Small intestine (tissue), 16 donors: ENCODE measurements at places on chromosomes 3 and 15. TPM values are rescaled to one million over a fixed set of nuclear protein-coding genes. Genes with fewer than 3 reads are reported as not detected.
A peak's percentile ranks its signal among the peaks of the same experiment; 100 is the strongest.

PDE12 gene
- 4.1 TPM for polyA plus RNA-seq

- no peak for DNase-seq
Measured at GRCh38 chr3:133443649-133444422, 44.0 kb downstream of the BFSP2 start.

DNA sequence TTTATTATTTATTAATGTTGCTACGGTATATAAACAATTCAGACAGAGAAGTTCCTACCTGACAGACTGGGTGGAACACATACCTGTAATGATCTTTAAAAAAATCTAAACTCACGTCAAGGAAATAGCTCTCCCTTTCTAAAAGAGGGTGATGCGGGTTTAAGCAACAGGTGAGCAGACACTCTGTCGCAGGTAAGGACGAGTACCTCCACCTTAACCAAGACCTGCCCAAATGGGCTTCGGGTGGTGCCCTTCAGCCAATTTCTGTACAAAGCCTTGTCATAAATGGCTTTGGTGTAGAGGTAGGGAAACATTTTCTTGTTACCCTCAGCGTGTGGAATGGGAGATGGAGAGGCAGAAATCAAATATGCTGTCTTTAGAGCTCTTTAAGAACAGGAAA, 67.0 kb downstream of the CHSY1 start:
- no peak for DNase-seq

DNA sequence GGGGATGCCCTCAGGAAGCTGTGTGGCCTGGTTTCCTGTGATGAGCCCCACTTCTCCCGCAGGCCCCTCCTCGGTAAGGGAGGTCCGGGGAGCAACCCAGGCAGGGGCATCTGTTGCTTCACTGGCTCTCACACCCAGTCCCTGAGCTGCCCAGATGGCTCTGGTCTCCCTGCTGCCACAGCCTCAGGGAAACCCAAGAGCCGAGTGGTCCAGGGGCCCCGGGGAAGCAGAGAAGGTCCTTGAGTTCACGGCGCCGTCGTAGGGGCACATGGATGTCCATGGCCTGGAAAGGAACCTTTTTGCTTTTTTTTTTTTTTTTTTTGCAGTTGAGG, 13.3 kb upstream of the LRRC15 start:
- no peak for DNase-seq

- DNase-seq: no peak
Measured at GRCh38 chr15:77722759-77723460, 90.2 kb upstream of the LINGO1 start.

GRCh38 chr3:16295298-16295890, 30.4 kb downstream of the OXNAD1 start:
- no peak for DNase-seq

ARRDC4 gene
- 35.2 TPM for polyA plus RNA-seq

GRCh38 chr15:100918034-100918689, 995 bp upstream of the LRRK1 start:
- DNase-seq: peak; percentile 82

DNA sequence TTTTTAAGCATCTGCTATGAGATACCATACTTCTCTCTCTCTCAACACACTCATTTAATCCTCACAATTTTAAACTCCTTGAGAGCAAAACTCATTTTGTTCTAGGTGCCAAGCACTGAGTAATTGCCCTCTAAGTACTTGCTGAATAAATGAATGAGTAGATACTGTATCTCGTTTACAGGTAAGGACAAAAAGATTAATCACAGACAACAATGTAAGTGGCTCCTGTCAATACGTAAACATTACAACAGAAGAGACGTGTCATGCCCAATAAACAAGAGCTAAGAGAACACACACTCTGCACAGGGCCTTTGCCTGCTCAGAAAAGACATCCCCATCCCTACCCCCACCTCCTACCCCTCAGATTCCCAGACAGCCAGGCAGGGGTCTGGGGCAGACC, 59.8 kb downstream of the CHSY1 start:
- no peak for DNase-seq

GRCh38 chr3:178969004-178969700, 102.5 kb downstream of the ZMAT3 start:
- no peak for DNase-seq

DNA sequence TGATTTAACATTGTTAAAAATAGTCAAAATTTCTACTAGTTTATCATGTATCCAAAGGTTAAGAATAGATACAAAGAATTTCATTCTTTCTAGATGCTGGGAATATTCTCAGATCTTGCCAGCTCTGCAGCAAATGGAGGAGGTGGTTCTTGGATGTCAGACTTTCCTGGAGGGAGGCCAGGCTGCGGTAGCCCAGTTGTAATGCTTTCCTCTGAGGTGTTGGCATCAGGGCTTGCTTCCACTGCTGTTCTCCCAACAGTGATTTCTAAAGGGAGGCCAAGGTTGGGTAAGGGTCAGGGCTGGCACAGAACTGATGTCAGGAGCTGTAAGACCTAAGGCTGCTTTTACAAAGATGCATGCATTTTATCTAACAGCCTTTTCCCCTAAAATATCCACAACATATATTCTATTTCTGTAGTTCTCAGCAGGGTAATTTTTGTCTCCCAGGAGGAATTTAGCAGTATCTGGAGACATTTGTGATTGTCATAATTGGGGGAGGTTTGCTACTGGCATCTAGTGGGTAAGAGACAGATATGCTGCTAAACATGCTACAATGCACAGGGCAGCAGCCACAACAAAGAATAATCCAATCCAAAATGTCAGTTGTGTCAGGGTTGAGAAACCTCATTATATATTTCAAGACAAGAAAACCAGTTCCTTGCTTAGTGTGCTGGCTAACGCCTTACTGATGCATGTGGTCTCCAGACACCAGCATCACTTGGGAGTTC, 42.0 kb upstream of the SPTSSB start:
- DNase-seq: no peak

DNA sequence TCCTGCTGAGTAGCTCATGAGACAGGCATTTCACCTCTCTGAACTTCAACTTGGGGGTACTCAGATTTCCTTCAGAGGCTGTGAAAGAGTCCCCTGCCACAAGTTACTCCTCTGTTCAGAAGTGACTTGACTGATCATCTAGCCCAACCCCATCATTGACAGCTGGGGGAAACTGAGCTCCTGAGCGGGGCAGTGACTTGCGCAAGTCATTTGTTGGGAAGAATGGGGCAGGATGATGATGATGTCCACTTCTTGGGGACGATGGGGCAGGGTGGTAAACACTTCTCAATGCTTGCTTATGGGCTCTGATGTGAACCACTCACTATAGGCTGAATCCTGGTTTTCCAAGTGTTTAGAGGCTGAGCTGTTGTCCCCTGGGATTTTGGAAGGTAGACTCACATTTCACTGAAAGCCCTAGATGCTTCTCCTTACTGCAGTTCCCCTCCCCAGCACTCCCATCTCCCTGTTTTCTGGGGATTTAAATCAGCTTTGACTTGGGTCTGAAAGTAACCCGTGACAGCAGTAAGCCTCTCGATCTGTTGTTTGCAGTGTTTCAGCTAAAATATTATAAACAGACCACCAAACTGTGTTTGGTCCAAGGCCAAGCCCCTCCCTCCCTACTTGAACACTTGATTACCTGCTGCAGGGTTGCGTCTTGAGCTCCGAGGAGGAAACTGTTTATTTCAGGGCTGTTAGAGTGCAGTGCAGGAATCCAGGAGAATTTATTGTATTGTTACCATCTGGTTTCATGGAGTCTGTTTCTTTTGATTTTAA, 25.1 kb downstream of the SMAD3 start:
- no peak for DNase-seq

BLM gene
- polyA plus RNA-seq: 1.6 TPM

GRCh38 chr15:39054128-39054732, 489.6 kb upstream of the RASGRP1 start:
- no peak for DNase-seq

GRCh38 chr3:3851621-3852323, 52.5 kb downstream of the LRRN1 start:
- DNase-seq: no peak

DNA sequence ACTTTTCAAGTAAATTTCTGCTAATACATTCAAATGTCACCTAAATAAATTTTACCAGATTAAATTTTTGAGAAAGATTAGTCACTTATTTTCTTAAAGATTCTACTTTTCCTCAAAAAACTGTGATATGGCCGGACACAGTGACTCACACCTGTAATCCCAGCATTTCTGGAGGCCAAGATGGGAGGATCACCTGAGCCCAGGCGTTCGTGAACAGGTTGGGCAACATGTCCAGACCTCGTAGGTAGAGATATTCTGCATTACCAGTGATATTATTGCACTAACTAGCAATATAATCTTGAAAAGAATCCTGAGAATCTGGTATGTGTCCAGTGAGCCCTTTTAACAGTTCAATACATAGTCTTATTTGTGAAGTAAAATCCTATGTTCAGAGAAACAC, 61.7 kb downstream of the CBLB start:
- no peak for DNase-seq

DNA sequence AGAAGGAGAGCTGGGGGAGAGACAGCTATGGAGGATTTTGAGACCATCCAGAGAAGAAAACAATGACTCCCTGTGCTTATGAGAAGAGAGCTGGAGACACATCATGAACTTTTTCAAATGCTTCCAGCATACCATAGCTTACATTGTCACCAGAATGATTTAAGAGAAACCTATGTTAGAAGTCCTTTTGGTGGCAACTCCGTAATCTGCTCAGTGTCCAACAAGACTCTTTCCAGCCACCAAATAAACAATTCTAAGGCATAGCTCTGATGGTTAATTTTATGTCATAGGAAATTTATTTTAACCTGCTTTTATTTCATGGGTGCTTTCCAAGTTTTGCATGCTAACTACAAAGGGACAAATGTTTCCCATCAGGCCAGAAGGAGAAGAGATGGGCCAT, 200.3 kb upstream of the MCTP2 start:
- no peak for DNase-seq

- DNase-seq: no peak
Measured at GRCh38 chr15:85700767-85701166, 94.0 kb downstream of the KLHL25 start.

KLHL18 gene
- polyA plus RNA-seq: 8.8 TPM

BTLA gene
- 0.67 TPM for polyA plus RNA-seq

CASR gene
- polyA plus RNA-seq: 1.7 TPM

DNA sequence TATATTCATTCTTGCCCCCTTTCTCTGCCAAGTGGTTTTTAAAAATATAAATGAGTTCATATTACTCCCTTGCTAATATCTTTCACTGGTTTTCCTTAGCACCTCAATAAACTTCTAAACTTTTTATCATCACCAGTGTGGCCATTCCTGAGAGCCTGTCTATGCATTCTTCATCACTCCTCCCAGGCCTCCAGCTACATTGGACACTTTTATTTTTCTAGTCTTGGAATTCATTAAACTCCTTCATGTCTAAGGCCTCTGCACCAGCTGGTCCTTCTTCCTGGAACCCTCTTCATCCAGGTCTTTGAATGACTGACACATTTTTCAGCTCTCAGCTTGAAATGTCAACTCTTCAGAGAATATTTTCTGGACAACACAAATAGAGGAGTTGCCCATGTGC, 120.4 kb upstream of the P2RY1 start:
- no peak for DNase-seq

- DNase-seq: no peak
Measured at GRCh38 chr3:82633319-82633718, 871.9 kb upstream of the GBE1 start.

DNA sequence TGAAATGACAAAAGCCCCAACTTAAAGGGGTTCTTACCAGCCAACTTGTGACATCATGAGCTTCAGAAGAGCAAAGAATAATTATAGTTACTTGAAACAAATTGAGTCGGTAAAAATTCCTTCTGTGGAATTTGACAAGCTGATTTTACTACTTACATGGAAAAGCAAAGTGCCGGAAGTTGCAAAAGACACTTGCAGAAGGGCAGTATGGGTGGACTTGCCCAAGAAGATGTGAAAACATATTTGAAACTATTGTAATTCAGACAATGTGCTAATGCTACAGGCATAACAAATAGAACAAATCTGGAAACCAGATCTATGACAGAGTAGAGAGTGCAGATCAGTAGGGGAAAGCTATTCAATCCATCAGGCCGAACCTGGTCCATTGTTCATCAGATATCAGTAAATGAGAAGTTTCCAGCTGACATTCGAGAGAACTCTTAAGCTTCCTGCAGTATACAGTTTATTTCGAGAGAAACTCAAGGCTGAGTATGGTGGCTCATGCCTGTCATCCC, 2.5 kb upstream of the KIF7 start:
- DNase-seq: no peak

DNA sequence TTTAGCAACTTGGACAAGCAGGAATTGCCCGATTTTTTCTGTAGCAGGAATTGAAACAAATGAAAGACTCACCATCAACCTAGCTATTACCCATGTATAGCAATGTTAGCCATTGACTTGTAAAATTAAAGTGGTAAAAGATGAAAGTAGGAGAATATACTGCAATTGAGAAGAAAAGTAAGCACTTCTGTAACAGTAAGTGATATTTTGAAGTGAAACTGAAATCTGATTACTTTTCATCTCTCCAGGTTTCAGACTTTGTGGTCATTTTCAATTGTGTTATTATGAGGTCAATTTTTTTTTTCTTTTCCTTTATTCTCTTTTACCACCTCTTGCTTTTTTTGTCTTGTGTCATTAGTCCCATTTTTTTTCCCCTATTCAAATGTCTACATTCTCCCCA, 1078.2 kb downstream of the ZPLD1 start:
- DNase-seq: no peak

DAG1 gene
- polyA plus RNA-seq: 3.8 TPM

CACNA2D3 gene
- polyA plus RNA-seq: 0.61 TPM

DNA sequence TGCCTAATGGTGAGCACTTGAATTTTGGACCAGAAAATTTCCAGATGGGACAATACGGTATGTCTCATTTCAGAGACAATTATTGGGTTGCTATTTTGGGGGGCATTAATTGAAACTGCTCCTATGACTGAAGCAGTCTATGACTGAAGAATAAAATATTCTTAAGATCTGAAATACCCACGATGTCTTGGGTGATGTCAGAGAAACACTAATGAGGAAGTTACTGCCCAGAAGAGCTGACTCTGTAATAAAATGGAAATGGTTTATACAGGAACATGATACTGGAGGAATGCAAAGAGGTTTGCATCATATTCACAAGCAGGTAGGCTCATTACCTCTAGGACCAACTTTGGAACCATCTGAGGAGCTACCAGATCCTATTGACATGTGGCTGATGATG, 68.7 kb downstream of the IL12A start:
- DNase-seq: no peak

- no peak for DNase-seq
Measured at GRCh38 chr3:81920816-81921215, 159.4 kb upstream of the GBE1 start.

CFAP100 gene
- polyA plus RNA-seq: not detected

DNA sequence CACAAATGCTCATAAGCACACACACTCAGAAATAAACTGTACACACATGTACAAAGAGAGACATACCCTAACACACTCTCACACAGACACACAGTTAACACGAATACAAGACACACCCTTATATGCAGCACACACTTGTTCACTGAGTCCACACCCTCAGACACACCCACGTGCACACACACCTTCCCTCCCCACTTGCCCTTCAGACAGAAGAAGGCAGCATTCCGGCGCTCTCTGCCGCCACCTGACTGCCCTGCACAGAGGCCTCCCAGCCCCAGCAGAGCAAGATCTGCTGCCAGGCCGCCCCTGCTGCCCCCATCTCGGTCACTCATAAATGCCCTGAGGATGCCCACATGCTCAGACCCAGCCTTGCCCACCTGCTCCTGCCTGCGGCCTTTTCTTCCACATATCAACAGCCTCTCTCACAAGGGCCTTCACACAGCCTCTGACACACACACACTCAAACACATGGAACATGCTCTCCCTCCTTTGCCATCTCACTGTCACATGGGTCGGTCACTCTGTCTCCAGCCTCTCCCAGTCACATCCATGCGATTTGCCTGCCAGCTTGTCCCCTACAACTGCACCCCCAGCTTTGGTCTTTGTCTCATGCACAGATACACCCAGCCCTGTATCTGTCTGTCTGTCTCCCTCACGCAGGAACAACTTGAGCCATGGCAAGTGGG, 71.1 kb downstream of the EPHB3 start:
- DNase-seq: peak; percentile 68

GRCh38 chr3:152830245-152830644, 4.7 kb upstream of the P2RY1 start:
- no peak for DNase-seq
